Right ventricle myocardium inferior (tissue), 1 donor: ENCODE measurements at places on chromosomes 12 and 14. TPM values are rescaled to one million over a fixed set of nuclear protein-coding genes. Genes with fewer than 3 reads are reported as not detected.
A peak's percentile ranks its signal among the peaks of the same experiment; 100 is the strongest.

DNA sequence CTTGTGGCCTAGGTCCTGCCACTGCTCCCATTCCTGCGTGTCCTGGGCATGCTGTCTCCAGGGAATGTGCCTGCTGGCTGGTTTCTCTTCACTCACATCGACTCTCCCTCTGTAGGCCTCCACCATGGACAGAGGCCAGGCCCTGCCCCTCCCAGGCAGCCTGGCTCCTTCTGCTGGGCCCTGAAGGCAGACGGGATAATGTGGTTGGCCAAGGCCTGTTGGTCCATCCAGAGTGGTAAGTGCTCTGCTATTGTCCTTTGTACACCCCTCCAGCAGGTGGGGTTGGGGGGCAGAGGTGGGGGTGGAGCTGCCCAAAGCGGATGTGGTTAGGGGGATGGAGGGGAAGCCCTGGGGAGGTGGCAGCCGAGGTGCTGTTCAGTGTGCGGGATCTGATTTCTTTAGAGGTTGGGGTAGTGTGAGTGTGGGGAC, 9.5 kb upstream of the NR4A1 start:
- DNase-seq, result no peak

GRCh38 chr12:4147031-4147481, 126.5 kb upstream of the CCND2 start:
- DNase-seq, result no peak

DNA sequence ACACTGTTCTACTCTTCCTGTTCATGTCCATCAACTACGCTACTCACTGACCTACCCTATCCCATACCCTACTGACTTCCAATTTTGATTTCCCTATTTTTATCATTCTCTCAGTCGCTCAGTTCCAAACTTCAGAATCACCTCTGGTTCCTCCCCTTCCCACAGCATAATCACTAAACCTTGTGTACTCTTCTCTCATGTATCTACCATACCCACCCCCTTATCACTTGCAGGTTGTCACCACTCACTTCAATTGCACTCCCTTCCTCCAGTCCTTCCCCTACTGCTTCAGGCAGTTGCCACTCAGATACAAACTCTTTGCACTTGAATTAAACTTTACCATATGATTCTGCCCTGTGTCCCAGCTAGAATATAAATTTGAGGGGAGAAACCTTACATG, 6.3 kb downstream of the RACGAP1 start:
- DNase-seq, result no peak

The CD163L1 gene
- 3.0 TPM for total RNA-seq

The LIN7A gene
- 13.7 TPM for total RNA-seq

DNA sequence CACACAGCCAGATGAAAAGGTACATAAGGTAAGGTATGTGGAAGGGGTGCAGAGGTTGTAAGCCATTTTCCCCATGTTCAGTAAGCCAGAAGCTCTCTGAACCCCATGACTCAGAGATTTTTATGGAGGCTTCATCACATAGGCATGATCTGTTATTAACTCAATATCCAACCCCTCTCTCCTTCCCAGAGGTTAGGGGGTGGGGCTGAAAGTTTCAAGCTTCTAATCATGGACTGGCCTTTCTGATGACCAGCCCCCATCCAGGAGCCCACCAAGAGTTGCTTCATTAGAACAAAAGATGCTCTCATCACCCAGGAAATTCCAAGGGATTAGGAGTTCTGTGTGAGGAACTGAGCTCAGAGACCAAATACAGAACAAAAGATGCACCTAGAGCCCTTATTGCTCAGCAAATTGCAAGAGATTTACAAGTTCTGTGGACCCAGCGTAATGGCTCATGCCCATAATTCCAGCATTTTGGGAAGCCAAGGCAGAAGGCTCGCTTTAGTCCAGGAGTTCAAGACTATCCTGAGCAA, 103.2 kb upstream of the DAAM1 start:
- no peak for DNase-seq

The RD3L gene
- total RNA-seq, result 25.1 TPM

- no peak for DNase-seq
Measured at GRCh38 chr14:56512521-56512920, 67.1 kb upstream of the TMEM260 start.

- DNase-seq, result no peak
Measured at GRCh38 chr14:94750371-94750770, 19.5 kb downstream of the GSC start.

The SPX gene
- total RNA-seq, result 12.4 TPM

GRCh38 chr12:15987696-15988095, 76.6 kb downstream of the DERA start:
- no peak for DNase-seq

GRCh38 chr14:59020382-59020781, 168.1 kb upstream of the DAAM1 start:
- no peak for DNase-seq

DNA sequence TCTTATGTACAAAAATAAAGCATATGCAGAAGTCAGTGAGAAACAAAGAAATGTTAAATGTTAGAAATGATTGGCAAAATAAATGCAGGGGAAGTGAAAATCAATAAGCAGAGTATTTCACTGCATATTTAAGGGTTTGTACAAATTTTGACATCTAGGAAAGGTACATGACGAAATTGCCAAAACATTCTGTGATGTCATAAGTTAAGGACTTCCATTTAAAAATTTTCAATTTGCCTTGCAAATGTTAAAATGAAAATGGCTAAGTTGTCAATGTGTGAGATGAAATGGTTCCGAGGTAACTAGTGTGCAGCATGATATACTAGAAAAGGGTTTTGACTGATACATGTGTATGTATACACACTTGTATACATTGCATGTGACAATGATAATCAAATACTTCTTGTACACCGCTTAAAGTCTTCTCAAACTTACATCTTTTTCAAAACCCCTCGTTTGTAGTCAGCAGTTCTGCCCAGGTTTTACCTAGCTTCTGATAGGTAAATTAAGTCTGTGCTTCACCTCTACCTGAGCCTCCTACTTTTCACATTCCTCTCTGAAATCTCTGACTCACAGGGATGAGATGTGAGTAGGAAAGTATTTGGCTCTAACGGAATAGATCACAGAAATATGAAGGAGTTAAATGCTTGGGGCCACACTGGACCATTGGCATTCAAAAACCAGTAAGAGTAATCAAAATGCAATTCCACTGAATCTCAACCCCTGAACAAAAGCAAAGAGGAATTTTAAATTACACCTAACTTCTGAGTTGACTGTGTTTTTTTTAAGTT, 442.4 kb upstream of the FOXG1 start:
- DNase-seq, result no peak

DNA sequence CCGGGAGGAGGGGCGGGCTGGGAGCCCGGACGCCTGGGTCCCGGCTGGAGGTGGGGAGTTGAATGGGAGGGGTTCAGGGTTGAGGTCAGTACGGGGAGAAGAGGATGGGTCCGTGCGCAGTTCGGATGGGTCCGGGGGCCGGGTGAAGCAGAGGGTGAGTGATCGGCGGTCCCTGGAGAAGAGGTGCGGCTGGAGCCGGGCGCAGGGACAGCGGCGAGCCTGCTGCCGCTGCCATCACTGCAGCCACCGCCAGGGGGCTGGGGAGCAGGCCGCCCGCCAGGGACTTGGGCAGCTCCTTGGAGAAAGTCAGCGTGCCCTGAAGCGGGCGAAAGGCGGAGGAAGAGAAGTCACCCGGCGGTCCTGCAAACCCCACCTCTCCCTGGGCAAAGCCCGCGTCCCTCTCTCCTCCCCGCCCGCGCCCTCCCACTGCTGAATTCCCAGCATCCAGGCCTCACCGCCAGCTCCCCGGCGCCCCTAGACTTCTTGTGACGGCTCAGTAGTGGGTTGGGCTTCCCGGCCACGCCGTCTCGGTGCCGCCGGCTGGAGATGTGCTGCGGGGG, 6.0 kb upstream of the GPR84 start:
- peak; percentile 88 for DNase-seq

The MYF5 gene
- not detected for total RNA-seq

- DNase-seq, result no peak
Measured at GRCh38 chr14:21997300-21997699, 323.7 kb upstream of the OR4E1 start.

DNA sequence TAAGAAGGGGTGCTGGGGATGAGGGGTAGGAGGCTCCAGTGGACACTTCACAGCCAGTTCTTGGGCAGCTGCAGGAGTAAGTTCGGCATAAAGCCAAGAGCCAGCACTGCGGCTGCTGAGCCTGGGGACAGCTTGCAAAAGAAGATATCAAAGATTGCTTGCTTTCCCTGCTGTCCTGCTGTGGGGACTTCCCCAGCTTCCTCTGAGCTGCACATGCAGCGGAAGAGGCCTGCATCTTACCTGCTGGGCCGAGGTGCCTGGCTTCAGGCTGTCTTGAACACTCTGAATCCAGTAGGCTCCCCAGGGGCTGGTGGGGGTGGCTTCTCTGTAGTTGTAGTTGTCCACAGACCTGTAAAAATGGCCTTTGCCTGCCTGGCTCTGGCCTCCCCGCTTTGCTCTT, 1.3 kb downstream of the CHGA start:
- DNase-seq, result no peak

- DNase-seq, result no peak
Measured at GRCh38 chr14:44896275-44897040, 65.3 kb downstream of the KLHL28 start.

The P2RX7 gene
- 2.0 TPM for total RNA-seq

The GALC gene
- 11.1 TPM for total RNA-seq

DNA sequence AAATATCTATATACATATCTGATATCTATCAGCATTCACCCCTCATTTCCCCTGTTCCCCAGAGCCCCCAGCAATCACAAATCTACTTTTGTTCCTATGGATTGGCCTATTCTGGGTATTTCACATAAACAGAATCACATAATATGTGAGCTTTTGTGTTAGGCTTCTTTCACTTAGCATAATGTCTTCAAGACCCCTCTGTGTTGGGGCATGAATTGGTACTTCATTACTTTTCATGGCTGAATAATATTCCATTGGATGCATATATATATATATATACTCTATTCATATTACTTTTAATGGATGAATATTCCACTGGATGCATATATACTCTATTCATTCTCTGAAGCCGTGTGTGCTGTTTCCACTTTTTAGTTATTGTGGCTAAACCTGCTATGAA, 28.7 kb downstream of the CAMKK2 start:
- DNase-seq, result no peak

The TRPV4 gene
- 0.32 TPM for total RNA-seq

- DNase-seq, result no peak
Measured at GRCh38 chr12:54221402-54221984, 32.7 kb upstream of the SMUG1 start.

GRCh38 chr14:106268013-106268727, 741.8 kb downstream of the TMEM121 start:
- DNase-seq, result peak; percentile 77

DNA sequence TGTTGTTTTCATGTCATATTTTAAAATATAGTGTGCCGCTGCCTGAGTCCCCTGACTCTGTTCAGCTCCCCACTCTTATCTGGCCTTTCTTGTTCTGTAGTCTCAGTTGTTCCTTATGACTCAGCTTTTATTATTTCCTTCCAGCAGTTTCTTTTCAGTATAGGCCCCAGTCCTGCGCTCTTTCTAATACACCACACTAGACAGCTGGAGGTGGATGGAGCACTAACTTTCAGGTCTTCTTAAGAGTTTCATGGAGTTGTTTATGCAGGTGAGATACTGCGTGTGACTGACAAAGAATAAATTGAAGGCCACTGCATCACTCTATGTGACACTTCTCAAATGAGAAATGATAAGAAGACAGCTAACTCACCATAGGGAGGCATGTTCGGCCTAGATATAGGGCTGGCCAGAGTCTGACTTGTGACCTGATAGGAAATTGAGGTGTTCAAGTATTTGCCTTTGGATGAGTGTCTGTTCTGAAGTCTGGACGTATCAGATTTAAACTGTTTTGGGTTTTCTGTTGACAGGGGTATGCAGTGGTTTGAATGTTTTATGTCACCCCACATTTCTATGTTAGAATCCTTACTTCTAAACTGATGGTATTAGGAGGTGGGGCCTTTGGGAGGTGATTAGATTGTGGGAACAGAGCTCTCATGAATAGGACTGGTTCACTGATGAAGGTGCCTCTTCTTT, 60.8 kb upstream of the CLMN start:
- no peak for DNase-seq

DNA sequence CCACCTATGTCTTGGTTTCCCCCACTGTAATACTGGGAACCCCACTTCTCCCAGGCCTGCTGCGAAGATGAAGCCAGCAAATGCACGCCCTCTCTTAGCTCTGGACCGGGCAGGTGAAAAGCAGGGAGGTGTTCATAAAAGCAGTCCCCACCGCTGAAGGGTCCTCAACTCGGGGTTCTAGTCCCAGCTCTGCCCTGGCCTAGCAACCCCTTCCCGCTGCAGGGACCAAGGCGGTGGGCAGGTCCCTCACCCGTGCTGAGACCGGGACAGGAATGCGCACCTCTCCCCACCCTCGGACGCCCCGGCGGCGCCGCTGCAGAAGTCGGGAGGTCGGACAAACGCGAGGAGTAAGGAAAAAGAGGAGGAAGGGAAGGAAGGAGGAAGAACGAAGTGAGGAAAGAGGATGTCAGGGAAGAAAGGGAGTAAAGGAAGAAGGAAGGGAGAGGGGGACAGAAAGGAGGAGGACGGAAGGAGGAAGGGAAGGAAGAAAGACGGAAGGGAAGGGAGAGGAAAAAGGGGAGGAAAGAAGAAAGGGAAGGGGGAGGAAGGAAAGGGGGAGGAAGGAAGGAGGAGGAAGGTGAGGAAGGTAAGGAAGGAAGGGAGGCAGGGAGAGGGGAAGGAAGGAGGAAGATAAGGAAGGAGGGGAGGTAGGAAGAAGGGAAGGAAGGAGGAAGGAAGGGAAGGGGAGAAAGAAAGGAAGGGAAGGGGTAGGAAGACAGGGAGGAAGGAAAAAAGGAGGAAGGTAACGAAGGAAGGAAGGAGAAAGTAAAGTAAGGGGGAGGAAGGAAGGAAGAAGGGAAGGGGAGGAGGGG, 701 bp downstream of the SPRING1 start:
- no peak for DNase-seq

DNA sequence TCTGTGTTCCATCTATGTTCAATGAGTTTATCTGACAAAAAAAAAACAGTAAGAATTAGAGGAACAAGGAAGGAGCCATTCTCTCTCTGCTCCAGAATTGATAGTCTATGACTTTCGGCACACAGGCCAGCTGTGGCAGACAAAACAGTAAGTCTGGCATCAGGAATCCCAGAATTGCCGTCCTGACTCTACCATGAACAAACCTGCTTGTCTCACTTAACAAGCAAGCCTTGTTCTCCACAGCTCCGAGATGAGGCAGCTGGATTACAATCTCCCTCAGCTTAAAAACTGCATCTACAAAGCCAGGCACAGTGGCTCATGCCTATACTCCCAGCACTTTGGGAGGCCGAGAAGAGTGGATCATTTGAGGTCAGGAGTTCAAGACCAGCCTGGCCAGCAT, 153.6 kb upstream of the TMCC3 start:
- no peak for DNase-seq

GRCh38 chr14:102544747-102545460, 35.3 kb upstream of the ANKRD9 start:
- no peak for DNase-seq

- DNase-seq, result no peak
Measured at GRCh38 chr12:113202300-113203075, 17.0 kb downstream of the RITA1 start.

- DNase-seq, result no peak
Measured at GRCh38 chr12:103698752-103699560, 111.9 kb downstream of the STAB2 start.
